Epithelial cell of proximal tubule (primary cell): ENCODE measurements at places on chromosomes 1 and 21. TPM values are rescaled to one million over a fixed set of nuclear protein-coding genes. Genes with fewer than 3 reads are reported as not detected.

DNA sequence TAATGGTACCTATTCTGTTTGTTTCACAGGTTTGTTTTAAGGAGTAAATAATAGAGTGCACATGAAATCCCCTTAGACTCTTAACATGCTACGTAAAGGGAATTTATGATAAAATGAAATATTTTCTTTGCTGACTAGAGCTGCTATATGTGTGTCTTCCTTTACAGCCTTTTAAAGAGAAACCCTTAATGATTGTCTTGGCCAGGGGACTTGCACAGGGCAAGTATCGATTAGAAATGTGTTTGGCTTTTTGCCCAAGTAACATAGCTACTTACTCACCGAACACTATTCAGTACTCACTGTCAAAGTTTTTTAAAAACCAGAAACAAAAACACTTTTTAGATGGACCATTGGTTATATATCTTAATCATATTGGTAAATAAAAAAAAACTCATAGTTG lies 71.3 kb upstream of the KIAA1614 start:
- DNase-seq, result no peak

DNA sequence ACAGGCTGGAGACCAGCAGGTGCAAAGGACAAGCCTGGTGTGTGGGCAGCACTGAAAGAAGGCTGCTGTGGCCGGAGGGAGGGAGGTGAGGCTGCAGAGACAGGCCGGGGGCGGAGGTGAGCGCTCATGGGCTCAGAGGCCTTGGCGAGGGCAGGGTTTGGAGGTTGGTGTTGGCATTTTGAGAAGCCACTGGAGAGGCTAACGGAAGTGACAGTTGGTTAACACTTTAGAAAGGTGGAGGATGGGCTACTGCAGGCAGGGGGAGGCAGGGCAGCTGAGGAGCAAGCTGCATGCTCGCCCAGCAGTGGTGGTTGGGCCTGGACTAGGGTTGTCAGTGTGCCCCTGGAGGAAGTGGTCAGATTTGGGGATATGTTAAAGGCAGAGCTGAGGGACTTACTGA lies 37.5 kb downstream of the QSOX1 start:
- no peak for DNase-seq

DNA sequence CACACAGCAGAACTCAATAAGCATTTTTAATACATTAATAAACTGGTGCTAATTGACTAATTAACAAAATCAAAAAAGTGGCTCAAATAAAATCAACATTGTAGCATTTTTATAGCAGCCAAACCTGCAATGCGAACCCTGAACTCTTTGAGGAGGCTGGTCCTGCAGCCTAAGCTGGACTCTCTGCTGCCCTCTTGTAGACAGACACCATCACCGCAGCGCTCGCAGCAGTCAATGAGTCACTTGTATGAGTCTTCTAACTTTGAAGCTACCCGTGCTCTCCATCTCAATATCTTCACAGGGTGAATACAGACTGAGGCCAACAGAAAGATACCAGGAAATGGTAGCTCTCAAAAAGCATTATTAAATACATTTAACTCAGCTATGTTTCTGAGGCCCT lies 9.7 kb upstream of the KRTAP7-1 start:
- no peak for DNase-seq

DNA sequence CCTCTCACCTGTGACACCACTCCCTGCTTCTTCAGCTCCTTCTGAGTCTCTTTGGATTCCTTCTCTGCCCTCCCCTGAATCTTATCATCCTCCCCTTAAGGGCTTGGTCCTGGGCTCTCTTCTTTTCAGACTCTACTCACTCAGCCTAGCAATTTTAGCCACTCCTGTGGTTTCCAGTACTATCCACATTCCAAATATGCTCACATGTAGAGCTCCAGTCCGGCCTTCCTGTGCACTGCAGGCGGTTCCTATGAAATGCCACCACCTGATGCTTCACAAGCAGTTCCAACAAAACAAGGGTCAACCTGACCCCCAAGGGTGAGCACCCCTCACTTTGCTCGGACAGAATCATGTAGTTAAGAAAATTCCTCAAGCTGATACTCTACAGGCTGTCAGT lies 35.9 kb downstream of the MAB21L3 start:
- no peak for DNase-seq

GRCh38 chr1:112700290-112701226 lies 6.4 kb downstream of the RHOC start:
- DNase-seq, result peak; percentile 75

DNA sequence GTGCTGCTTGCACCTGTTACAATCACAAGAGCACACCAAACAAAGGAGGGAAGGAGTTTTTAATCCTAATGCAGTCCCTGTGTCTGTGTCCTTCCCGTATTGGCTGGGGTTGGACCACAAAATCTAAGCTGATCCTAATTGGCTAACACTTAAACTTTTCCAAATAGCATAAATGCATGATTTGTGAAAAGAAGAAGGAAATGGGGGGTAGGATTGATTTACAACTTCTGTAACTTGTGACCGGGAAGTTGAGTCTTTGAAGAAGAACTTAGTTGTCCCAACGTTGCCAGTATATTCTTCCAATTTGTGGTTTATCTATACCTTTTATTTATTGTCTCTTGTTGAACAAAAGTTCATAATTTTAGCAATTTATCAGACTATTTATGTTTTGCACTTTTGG lies 11.8 kb upstream of the IPP start:
- DNase-seq, result no peak

- DNase-seq, result no peak
Measured at GRCh38 chr1:40697436-40697835, 5.9 kb downstream of the NFYC start.

Gene RHD
- not detected in 2 replicates for total RNA-seq

Gene ALX3
- not detected in 2 replicates for total RNA-seq

Gene ILDR2
- total RNA-seq, result 0.86 and 2.3 TPM in 2 replicates

Gene KMO
- 1.0 TPM in 1 of 2 replicates, not detected in the other for total RNA-seq

Gene HORMAD1
- not detected in 2 replicates for total RNA-seq
